ENCODE measurements at places on chromosomes 16 and 17.

DNA sequence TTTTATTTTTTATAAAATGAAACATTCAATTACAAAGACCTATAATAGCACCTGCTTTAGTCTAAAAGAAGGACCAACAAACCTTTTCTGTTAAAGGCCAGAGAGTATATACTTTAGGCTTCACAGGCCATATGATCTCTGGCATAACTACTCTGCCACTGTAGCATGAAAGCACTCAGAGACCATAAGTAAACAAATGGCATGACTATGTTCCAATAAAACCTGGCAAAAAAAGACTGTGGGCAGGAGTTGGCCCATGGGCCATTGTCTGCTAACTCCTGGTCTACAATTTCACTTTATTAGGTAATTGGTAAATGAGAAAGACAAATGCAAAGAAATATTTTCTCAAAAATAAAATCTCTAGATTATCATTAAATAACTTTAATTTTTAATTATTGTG, 14.9 kb downstream of the CEP112 start:
- DNase-seq: no peak

DNA sequence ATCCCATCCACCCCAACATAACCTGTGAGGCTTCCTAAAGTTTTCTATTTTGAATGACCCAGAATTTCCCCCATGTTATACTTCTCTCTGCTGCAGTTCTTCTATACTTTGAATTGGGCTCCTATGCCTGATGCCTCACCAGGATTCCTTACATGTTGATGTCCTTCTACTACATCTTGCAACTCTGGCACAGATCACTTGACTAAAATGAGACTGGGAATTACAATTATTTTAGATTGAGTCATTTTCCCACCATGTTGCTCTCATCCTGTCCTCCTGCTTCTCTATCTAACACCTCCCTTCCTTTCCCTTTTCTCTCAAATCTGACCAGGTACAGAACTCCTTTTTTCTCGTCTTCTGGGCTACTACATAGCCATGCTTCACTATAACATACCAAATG, 314.0 kb upstream of the KCNJ16 start:
- DNase-seq: no peak

- DNase-seq: no peak
These were observed 8.7 kb downstream of the DNAI2 start for GRCh38 chr17:74282587-74283370.

GRCh38 chr16:17067882-17068281, 402.9 kb downstream of the XYLT1 start:
- no peak for DNase-seq

DNA sequence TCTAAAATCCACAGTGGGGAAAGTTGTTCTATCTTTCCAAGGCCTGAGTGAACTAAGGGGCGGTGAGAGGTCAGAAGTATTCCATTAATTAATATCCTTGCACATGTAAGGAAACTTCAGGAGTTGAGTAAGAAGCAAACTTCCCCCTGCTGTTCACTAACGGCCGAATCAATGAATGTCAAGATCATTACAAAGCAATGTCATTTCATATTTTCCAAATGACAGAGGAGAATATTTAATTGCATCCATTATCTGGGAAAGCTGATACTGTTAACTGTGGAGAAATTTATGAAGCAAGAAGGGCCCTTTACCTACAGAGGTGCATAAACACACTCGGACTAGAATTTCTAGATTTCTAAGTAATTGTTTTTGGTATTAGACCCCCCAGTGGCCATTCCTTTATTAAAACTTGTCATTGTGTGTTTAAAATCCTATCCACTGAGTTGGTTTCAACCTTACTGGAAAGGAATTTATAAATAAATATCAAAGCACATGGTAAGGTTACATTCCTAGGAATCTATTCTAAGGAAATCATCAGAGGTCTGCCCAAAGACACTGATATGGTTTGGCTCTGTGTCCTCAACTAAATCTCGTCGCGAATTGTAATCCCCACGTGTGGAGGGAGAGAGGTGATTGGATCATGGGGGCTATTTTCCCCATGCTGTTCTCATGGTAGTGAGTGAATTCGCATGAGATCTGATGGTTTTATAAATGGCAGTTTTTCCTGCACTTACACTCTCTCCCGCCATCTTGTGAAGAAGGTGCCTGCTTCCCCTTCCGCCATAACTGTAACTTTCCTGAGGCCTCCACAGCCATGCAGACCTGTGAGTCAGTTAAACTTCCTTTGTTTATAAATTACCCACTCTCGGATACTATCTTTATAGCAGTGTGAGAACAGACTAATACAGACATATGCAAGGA, 20.4 kb upstream of the SMURF2 start:
- no peak for DNase-seq

DNA sequence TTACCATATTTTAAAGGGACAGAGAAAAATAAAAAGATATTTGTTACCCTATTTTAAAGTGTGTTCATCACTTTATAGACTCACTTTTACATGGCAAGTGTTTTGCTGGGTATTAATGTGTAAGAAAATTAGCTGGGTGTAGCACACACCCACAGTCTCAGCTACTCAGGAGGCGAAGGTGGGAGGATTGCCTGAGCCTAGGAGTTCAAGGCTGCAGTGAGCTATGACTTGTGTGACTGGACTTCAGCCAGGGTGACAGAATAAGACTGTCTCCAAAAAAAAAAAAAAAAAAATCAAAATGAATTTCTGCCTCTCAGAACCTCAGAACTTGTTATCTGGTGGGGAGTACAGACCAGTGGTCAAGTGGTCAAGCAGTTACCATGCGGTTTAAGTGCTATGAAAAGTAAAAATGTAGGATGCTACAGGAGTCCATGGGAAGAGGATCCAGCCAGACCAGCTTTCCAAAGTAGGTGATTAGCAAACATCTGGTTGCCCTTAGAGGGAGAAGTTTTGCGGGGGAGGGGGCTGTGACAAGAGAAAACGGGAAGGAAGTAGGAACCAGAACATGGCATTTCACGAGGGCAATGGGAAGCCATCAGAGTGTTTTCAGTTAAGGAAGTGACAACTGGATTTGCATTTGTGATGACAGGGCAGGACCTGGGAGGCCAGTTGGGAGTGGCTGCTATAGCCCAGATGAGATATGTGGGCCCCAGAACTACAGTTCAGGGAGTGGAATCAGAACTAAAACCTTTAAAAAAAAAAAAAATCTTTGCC, 13.9 kb downstream of the CNEP1R1 start:
- no peak for DNase-seq

DNA sequence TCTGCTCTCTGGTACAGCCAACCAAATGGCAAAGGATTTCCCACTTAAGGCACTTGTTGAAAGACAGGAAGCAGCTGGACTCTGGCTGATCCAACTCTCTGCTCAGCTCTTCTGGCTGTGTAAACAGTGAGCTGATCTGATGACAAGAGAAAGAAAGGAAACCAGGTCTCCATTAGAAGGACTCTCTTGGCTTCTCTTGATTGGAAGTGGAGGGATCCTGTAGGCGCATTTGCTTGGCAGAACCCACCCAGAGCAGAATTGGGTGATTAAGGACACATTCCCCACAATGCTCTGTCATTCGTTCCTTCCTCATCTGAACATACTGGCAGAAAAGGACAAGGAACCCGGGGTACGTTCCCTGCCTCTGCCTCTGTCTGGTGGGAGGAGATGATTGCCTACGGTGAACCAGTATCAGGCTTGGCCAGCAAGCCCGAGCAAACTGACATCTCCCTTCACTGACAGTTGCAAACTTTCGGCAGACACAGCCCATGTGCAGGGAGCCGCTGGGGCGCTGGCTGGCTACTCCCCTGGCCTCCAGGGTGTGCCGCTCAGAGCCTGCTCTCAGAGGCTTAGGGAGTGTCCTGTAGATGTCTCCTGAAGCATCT, 29.1 kb downstream of the LDHD start:
- no peak for DNase-seq

DNA sequence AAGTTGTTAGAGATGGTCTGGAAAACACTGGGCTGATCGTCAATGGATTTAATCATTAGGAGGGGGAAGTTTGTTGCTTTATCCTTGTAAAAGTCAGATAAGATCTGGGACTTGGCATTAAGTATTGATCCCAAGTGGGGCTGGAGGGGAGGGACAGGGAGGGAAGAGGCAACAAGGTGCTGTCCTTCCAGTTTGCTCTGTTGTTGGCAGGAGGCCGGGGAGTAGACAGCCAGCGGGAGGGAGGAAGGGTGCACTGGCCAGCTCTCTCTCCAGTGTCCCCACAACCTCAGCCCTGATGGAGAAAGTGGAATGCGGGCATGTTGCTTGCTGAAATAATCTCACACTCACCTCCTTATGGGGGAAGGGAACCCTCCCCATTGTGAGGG, 210.2 kb downstream of the CCDC182 start:
- no peak for DNase-seq

DNA sequence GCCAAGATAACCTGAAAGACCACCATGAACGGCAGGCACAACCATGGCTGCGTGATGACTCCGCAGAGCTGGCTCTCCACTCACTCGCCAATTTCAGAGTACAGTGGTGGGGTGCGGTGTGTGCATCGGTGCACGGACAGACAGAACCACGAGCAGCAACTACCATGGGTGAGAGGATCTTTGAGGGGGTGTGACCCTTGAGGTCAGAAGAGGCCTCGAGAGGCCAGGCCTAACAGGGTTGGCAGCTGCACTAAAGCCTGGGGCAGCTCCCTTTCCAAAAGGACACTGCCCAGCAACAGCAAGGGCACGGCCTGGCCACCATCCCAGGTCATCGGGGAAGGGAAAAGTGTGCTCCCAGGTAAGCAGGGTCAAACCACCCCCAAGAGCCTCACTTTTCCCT, 1.9 kb upstream of the ECI1 start:
- no peak for DNase-seq

GRCh38 chr16:67563708-67564468, 1.6 kb downstream of the CTCF start:
- DNase-seq: no peak

DNA sequence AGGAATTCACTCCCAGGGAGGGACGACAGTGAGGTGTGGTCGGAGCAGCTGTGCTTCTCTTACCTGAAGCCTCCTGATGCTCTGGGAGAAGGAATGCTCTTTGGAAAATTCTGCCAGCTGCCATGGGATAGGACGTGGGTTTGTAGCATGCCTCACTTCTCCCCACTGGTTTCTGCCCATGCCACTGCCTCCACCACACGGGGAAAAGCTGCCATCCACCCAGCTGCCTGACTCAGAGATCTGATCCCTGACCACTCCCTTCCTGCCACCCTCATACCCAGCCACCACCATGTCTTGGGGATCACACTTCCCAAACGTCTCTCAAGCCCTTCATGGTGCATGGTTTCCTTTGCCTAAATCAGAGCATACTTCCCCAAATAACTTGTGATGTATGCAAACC, 80.0 kb downstream of the CPPED1 start:
- no peak for DNase-seq

DNA sequence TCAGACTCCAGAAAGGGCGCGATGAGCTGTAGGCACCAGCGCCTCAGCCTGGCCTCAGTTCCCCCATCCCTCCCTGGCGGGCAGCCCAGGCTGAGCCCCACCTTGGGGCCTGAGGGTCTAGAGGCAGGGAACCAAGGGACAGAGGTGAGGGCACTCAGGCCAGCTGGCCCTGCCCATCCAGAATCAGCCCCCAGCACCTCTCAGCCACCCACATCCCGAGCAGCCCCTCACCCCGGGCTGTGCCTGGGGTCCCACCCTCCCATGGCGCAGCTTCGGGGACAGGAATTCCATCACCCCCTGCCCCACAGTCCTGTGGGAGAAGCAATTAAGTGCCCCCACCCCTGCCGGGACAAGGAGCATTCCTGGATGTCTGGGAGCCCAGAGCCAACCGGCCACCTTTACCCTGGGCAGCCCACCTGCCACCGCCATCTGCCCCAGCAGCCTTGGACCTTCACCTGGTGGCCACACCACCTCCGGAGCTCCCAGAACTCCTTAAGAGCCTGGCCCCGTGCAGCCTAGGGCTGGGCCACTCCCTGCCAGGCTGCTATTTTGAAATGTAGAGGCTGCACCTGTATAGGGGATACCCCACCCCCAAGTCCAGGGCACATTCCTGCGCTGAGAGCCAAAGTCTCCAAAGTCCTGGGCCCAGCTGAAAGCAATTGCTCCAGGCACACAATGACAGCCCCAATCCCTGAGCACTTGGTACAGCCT, 33.7 kb upstream of the PVALEF start:
- no peak for DNase-seq

GRCh38 chr16:80158766-80159165, 382.0 kb upstream of the DYNLRB2 start:
- no peak for DNase-seq

DNA sequence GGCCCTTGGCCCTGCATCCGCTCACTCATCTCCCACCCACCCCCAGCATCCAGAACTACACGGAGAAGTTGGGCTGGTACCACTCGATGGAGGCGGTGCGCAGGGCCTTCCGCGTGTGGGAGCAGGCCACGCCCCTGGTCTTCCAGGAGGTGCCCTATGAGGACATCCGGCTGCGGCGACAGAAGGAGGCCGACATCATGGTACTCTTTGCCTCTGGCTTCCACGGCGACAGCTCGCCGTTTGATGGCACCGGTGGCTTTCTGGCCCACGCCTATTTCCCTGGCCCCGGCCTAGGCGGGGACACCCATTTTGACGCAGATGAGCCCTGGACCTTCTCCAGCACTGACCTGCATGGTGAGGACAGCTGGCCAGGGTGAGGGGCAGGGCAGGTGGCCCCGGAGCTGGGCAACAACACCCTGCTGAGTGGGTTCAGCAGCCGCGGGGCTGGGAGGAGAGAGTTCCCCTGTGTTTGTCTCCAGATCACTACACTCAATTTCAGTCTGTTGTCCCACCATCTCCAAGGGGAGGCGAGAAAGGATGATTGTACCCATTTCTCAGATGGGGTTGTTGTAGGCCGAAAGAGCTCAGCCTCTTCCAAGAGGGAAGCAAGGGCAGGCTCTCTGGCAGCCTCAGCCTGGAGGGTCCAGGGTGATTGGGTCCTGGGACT, 14.4 kb downstream of the MMP15 start:
- DNase-seq: no peak

DNA sequence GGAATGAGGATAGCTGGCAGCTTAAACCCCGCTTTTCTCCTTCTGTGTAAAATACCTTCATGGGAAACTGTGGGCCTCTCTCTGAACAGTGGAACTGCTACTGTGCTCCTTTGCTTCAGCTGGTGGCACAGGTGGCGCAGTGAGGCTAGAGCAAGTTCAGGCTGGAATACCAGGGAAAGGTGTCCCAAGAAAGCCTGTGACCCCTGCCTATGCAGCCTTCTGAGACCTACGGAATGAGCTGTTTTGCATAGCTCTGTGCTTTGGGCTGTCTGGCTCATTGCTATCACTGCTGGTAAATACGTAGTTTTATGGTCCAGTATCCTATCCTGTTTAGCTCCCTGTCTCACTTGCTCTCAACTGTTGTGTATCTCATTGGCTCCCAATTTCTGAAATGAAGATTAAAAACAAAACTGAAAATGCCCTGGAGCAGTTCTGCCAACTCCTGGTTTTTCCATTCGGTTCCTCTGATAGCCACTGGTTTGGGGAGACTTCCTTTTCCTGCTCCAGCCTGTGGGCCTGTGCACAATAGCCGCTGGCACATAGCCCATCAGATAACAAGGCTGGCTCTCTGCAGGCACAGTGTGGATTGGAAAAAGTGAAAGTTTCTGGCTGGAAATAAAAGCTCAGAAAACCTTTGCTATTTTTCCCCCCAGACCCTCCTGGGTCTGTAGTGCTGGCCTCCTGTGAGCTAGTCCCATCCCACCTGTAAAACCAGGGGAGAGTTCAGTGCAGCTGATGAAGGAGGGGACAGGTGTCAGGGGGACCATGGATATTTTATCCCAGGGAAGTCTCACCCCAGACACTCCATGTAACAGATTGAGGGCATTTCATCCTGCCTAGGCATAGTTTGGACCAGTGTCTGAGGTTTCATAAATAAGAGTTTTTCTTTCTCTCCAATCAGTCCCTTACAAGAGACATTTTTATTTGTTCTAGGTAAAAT, 24.0 kb downstream of the LIMD2 start:
- no peak for DNase-seq
